ENCODE measurements at places on chromosomes 12 and 14.

GRCh38 chr14:73500360-73500759 lies 9.6 kb downstream of the RIOX1 start:
- no peak for DNase-seq

DNA sequence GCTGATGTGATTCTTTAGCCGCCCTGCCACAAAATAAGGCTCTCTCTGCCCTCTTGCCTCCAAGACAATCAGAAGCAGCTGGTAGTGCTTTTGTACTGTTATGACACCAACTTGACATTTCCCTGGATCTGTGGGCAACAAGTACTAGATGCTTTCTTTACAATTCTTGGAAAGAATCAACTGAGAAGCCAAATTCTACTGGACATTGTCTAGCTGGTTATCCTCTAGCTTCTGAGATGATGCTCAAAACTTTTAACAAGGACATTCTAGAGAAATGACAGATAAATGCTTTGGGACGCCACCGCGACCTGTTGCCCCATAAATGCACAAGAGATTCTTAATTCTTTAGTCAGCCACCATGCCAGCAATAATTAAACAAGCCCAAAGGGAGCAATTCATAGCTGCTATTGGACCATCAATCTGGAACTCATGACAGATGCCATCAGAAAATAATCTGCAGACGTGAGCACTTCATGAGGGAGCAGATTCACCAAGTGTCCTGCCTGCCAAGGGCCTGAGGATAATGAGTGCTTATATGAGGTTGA lies 22.8 kb downstream of the FMNL3 start:
- no peak for DNase-seq

GRCh38 chr12:64742416-64742815 lies 16.8 kb downstream of the GNS start:
- DNase-seq = no peak

DNA sequence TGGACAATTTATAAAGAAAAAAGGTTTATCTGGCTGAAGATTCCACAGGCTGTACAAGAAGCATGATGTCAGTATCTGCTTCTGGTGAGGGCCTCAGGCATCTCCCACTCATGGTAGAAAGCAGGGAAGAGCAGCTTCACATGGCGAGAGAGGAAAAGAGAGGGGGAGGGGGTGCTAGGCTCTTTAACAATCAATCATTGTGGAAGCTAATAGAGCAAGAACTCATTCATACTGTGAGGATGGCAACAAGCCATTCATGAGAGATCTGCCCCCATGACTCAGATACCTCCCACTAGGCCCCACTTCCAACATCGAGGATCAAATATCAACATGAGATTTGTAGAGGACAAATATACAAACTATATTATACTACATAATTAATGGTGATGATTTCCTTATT lies 361.9 kb upstream of the FAR2 start:
- DNase-seq = no peak

DNA sequence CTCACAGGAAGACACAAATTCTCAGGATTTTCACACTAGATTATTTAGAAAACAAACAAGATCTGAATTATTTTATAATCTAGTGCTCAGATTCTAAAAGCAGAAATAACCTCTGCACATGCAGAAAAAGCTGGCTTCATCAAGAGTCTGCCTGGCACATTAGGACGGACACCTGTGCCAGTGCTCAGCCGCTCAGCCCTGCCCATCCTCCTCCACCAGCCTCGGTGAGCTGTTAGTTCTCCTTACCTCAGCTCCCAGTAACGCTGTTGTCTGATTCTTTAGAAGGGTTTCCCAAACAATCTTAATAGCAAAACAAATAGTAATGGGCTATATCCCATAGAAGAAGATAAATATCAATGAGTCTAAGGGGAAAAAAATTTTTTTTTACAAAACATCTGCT lies 27.7 kb downstream of the DUSP16 start:
- no peak for DNase-seq

DNA sequence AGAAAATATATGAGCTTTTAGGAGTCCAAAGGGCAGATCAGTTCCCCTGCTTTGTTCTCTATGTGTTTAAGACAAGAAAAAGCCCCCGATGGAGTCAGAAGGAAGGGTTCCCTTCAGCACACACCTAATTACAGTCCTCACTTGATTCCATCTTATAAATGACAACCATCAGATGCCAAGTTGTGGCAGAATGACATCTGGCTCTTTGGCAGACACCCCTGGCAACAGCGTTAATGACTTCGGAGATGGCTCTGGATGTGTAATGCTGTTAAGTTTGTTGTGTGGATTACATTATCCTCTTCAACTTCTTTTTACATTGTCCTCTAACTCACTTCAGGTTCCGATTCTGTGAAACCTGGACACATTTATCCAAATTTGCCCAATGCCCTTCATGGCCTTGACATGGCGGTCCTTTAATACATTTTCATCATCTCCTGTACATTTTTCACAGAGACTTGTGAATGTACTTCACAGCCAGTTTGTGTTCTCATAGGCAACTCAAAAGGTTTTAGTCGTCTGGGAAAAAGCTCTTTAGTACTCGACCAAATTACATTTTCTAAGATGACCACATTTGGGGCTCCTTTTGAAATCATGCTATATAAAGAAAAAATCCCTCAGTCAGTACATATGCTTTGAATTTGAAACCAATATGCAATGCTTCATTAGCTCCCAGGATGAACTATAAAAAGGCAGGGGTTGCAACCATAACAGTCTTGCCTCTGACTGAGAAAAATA lies 667.8 kb downstream of the NOVA1 start:
- no peak for DNase-seq
